Motor neuron (in vitro differentiated cells): ENCODE measurements at places on chromosomes 3 and 15.

DNA sequence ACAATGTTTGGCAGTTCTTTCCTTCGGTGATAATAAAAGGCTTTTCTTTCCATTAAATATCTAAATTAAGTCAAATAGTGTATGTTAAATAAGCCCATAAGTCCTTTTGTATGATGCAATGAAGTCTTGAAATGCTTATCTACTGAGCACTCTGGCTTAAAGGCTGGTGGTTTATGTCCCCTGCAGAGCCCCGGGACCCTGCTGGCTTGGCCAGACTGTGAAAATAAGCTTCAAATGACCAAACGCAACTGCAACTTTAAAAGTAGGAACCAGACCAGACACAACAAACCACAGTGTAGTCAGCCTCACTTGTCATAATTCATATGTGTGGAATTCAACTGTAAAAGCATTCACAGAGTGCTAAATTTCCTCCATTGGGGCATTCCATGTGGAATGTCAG is 72.5 kb downstream of the FOXP1 start:
- peak; percentile 62 for ATAC-seq

- ATAC-seq = no peak
These were observed 350.5 kb downstream of the EPHB1 start for GRCh38 chr3:135145581-135145980.

- no peak for ATAC-seq
These were observed 16.9 kb upstream of the CLDN1 start for GRCh38 chr3:190339130-190339529.

- ATAC-seq = no peak
These were observed 2.0 kb downstream of the FOXL2NB start for GRCh38 chr3:138949002-138949418.
